ENCODE measurements at places on chromosomes 1 and 21. TPM values are rescaled to one million over a fixed set of nuclear protein-coding genes. Genes with fewer than 3 reads are reported as not detected.
A peak's percentile ranks its signal among the peaks of the same experiment; 100 is the strongest.

- no peak for DNase-seq
Observed at GRCh38 chr1:55931081-55931940, 648.1 kb downstream of the PLPP3 start.

- no peak for DNase-seq
Observed at GRCh38 chr1:228745497-228745896, 10.2 kb downstream of the RHOU start.

Gene MYOG
- not detected for total RNA-seq

GRCh38 chr1:161768986-161769672 is 3.0 kb downstream of the ATF6 start:
- no peak for DNase-seq

GRCh38 chr1:37486680-37487618 is 12.6 kb downstream of the ZC3H12A start:
- peak; percentile 69 for DNase-seq

Gene ZFP69
- 2.5 TPM for total RNA-seq

Gene MFN2
- 99.6 TPM for total RNA-seq

DNA sequence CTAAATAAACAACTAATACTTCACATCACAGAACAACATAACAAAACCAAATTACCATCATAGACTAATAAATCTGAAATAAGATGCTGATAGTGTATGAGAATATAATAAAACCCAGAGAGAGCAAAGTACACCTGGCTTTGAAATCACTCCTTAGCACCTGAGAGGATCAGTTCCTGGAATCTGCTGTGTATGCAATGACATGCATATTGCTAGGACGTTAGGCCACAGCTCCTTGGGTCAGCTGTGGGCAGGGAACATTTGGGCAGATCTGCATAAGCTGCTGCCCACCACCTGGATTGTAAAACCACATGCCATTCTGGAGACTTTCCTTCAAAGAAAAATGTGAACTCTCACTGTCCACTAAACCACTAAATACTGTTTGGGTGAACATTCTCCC is 81.1 kb downstream of the NR5A2 start:
- peak; percentile 54 for DNase-seq

DNA sequence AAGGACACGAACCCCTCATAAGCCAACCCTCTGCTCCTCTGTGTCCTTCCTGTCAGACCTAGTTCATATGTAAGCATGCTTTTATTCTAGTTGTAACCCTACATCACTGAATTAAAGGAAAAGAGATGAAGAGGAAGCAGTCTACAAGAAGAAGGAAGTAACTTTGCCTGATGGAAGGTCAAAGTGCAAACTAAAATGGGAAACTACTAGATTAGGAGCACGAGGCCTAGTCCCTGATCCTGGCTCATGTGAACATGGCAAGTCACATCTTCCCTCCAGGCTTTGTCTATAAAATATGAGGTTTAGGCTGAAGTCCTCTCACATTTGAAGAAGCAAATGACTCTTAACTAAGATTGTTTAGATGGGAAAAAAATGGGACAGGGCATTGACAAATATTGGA is 13.2 kb downstream of the ZMYND12 start:
- DNase-seq = no peak

- DNase-seq = no peak
Observed at GRCh38 chr1:67573311-67573872, 111.6 kb upstream of the GADD45A start.

DNA sequence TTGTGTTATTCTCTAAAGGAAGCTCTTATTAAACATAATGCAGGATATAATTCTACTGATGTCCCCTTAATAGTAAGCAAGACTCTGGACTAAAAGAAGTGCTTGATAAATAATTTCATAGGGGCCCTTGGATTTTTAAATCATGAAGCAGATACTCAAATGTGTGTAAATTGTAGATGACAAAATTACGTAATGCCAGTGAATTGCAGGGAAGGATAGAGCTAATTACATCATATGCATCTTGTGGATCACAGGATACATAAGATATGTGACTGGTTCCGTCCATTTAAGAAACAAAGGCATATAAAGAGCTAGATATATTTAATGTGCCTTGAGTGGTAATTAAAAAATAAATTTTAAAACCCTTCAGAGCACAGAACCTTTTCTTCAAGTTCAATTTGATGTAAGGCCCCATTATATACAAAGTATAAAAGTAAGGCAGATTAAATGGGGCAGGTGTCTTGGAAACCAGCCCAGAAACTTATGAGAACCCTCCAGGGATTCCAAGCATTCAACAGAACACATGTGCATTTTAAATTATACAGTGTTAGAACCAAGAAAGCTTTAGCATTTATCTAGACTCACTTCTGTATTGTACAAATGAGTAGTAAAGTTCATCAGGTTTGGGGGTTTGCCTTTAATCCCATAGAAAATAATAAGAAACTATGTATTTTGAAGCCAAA is 190.4 kb downstream of the NCAM2 start:
- DNase-seq = no peak

GRCh38 chr1:83889707-83890106 is 109.2 kb downstream of the TTLL7 start:
- DNase-seq = no peak

Gene TMEM240
- total RNA-seq = 0.67 TPM
